Activated T-cell treated with anti-CD3 and anti-CD28 coated beads, Interleukin-2, amount 50 U/mL, for 1 hour (primary cell): ENCODE measurements at places on chromosomes 4 and X.

DNA sequence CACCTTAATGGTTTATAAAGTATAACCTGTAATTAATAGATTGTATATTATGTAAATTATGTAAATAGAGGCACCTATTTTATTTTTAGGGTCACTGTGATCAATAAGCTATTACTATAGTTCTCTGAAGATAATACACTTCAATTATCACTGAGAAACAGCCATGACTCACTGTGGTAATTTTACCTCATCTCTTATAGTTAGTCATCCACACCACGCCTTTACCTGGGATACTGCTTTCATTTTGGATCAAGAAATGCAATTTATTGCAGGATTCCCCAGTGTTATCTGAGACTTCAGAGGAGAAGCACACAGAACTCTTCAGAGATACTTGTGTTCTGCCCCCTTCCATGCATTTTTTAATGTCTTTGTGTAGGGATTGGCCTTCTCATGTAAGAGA, 348.1 kb upstream of the ATOH1 start:
- no peak for DNase-seq

DNA sequence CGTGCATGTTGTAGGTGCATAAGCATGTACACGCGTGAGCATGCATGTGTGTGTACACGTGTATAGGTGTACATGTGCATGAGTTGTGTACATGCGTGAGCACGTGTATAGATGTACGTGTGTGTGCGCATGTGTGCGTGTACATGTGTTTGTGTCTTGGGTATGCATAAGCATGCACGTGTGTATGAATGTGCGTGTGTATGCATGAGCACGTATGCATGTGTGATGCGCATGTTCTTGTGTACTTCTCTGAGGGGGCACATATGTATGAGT, 9.0 kb downstream of the NAT8L start:
- no peak for DNase-seq

DNA sequence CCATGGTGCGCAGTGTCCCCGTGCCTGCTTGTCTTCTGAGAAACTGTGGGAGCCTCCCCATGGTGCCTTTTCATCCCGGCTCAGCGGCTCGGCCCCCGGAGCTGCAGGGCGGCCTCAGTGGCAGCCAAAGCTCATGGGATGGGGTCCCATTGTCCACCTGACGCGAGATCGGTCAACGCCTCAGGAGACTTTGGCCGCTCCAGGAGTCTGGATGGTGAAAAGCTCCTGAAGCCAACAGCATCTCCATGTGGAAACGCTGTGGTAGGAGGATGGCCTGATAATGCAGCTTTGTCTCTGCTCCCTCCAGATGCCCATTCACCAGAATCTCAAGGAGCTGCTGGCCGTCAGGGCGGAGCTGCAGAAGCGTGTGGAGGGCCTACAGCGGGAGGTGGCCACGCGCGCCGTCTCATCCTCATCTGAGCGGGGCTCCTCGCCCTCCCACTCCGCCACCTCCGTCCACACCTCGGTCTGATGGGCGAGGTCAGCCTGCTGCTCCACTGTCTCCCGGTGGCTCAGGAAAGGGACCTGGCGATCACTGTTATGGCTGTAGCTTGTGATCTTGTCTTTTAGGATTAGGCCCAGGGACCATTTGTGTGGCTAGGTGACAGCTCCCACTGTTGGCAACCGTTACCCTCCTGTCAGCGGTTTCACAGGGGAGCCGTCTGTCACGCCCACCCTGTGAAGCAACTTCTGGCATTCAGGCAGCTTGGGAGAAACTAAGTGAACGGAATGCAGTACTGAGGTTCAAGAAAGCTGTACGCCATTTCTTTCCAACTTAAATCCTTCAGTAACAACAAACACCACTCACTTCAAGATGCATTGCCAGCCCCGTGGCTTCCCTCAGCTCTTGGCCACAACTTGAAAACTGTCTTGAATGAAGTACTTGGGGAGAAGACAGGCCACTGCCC, 69.3 kb downstream of the MTMR1 start:
- DNase-seq = no peak

DNA sequence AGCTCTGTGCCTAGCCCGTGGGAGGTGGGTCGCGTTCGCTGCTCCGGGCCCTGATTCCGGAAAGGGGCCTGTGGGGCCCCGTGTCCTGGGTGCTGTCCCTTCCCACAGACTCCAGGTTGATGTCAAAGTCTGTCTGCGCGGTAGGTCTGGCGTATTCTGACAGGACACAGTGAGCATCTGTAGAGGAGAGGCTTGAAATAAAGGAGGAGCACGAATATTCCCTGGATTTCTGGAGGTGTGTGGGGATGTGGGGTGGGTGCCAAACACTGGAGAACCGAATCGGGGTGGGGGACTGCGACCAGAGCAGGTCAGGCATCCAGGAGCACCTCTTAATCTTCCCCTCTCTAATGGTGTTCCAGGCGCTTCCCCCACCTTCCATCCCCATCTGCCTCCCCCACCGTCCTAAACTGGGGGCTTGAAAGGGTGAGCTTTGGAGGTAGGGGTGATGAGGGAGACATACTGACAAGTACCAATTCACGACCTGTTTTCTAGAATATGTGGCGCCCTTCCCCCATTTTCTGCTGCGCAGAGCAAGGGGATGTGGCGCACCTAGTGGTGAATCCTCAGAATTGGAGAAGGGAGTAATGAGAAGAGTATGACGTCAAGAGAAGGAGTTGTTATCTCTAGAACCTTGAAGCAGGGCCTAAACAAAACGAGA, 877 bp downstream of the GPRASP1 start:
- DNase-seq = peak; percentile 70

DNA sequence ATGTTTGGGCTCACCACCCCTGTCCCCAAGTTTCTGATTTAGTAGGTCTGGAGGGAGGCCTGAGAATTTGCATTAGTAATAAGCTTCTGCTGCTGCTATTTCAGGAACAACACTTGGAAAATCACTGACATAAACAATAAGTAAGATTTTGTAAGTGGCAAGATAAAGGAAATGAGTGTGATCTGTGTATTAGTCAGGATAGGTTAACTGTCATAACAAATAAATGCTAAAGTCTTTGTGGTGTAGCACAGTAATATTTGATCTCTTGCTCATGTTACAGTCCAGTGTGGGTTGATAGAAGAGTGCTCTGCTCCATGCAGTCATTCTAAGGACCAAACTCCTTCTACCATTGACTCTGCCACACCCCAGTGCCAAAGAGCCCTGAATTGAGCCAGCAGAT, 67.0 kb downstream of the NHS start:
- no peak for DNase-seq

DNA sequence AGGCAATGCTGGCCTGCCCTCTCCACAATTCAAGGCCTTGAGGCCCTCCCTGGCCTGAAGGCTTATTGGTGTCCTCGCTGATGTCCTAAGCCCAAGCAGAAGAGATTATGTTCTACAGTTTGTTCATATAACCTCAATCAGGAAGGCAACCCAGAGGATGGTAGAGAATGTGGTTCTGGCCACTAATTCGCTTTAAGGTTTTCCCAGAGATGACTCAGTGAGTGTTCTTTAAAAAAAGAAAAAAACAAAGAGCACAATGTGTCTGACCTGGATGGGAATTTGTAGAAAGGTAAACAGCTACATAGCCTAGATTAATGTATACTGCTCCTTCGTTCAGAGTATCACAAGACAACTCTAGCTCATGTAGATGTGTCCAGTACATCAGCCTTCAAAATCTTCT, 66.0 kb downstream of the MANBA start:
- no peak for DNase-seq

DNA sequence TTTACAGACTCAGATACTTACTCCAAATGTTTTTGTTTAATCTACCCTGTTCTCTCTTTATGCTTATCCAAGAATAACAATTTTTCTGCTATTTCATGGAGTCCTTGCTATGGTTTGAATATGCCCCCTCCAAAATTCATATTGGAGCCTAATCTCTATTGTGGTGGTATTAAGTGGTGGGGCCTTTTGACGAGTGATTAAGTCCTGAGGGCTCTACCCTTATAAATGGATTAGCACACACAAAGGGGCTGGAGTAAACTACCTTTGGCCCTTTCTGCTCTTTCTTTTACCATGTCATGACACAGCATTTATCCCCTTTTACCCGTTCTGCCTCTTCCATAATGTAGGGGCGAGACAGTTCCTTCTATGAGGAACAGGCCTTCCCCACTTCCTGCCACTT, 285.5 kb downstream of the GASK1B start:
- no peak for DNase-seq

DNA sequence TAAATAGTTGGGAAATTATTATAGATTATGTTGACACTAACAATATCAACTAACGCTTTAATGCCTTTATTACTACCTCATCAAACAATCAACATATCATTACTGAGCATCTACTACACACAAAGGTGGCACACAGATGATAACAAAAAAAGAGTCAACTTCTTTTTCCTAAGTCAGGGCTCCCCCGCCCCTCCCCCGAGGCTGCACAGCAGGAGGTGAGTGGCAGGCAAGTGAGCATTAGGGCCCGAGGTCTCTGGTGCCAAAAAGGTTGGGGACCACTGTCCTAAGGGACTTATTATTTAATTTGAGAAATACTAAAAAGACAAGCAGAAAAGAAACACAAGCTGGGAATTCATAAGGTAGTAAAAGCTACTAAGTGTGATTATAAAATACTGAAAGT, 50.3 kb upstream of the MCF2 start:
- DNase-seq = no peak

DNA sequence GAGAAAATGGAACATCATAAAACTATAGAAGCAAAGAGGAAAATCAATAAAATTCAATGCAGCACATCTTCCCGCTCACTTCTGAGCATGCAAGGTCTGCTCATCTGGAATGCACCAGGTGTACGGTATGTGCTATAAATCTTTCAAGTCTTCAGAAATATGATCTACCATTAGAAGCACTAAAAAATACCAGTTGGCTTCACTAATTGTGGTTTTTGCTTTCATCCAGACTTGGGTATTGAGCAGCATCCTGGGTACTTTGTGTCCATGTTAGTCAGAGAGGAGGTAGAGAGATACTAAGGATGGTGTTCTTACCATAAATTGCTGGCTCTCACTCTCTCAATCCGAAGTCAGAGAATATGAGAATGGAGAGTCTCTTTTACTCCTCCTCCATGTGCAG, 477.1 kb downstream of the PPARGC1A start:
- no peak for DNase-seq

DNA sequence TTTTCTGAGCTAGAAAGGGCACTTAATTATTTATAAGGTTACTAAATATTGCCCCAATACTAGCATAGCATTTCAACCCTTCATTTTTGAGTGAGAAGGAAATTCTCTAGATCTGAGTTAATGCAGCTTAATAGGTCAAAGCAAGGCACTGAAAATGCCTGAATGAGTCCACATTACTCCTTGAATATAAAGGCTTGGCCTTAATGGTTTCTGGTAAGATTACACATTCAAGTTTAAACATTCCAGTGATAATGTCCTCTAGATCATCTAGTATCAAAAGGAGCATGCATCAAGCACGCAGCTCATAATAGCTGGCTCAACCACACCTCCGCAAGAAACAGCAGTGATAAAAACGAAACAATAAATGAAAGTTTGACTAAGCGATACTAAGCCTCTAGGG, 87.5 kb downstream of the SPANXN3 start:
- no peak for DNase-seq

- DNase-seq = no peak
Observed at GRCh38 chr4:108148316-108148715, 20.4 kb downstream of the LEF1 start.

GRCh38 chr4:155072417-155072816, 136.0 kb upstream of the NPY2R start:
- DNase-seq = no peak

DNA sequence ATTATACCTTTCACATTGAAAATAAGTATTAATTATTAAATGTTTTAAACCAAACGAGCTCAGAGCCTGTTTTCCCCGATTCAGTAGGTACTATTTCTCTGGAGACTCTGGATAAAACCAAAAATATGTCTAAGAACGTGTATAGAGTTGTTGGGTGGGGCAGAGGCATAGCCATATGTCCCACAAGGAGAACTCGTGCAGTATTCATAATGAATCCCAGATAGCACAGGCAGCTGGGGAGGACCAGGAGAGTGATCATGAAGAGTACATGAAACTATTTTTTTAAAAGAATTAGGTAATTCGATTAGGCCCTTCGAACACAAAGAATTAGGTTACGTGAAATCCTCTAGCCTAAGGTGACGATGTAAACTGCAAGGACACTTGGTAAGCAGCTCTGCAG, 76.1 kb downstream of the CLDN22 start:
- no peak for DNase-seq

- no peak for DNase-seq
Observed at GRCh38 chr4:175035905-175036304, 117.7 kb downstream of the ADAM29 start.

- DNase-seq = peak; percentile 24
Observed at GRCh38 chr4:144645631-144646522, at the start of gene HHIP. TSS of gene HHIP (plus strand) at chr4:144646156. CDS start at chr4:144646676, 520 bp downstream.

DNA sequence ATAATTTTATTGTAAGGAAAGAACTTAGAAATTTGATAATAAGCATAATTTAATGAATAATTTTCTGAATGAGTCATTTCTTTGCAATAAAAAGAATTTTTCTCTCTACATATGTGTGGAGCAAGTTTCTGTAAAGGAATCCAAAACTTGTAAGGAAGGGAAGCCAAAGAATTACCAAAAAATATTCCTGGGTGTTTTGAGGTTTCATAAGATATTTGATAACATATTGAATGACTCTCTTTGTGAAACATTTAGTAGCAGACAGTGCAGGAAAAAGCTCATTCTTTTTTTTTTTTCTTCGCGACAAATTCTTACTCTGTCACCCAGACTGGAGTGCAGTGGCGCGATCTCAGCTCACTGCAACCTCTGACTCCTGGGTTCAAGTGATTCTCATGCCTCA, 469.0 kb upstream of the MAGEB2 start:
- DNase-seq = no peak

- DNase-seq = no peak
Observed at GRCh38 chr4:167943872-167944505, 148.3 kb upstream of the ANXA10 start.

DNA sequence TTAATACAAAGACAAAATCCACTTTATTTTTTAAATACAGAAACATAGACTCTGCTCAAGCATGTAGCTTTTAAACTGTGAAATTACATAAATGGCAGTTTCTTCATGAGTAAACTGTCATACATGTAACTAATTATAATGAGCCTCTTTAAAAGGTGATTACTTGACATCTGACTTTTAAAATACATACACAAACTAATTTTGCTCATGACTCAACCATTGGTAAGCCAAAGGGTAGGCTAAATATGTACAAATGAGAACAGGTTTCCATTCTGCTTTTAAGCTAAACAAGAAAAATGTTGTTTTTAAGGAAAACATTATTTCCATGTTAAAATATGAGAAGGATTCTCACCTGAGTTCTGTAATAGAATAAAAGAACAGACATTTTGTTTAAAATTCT, 27.9 kb downstream of the CAMK2D start:
- DNase-seq = no peak

DNA sequence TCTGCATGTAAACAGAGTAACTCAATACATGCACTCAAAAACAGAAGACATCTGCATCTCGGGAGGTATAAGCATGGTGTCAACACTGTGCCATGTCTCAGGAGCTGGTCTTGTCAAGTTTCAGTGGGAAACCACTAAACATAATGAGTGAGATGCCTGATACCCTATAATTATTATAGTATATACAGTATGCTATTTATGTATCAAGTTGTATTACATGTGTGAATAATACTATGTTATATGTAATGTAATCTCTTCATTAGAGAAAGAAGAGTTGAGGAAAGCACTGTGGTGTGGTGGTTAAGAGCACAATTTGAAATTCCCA, 2.5 kb downstream of the PPBP start:
- DNase-seq = no peak
